ENCODE measurements at places on chromosomes 12 and 14. TPM values are rescaled to one million over a fixed set of nuclear protein-coding genes. Genes with fewer than 3 reads are reported as not detected.
A peak's percentile ranks its signal among the peaks of the same experiment; 100 is the strongest.

GRCh38 chr12:53733807-53734200, 6.6 kb upstream of the CALCOCO1 start:
- DNase-seq: no peak

- DNase-seq: no peak
These were observed 34.9 kb downstream of the SYNE3 start for GRCh38 chr14:95481391-95482022.

- no peak for DNase-seq
These were observed 848 bp downstream of the CTDSP2 start for GRCh38 chr12:57845478-57846284.

- DNase-seq: no peak
These were observed 56.2 kb downstream of the CRADD start for GRCh38 chr12:93733358-93733757.

DNA sequence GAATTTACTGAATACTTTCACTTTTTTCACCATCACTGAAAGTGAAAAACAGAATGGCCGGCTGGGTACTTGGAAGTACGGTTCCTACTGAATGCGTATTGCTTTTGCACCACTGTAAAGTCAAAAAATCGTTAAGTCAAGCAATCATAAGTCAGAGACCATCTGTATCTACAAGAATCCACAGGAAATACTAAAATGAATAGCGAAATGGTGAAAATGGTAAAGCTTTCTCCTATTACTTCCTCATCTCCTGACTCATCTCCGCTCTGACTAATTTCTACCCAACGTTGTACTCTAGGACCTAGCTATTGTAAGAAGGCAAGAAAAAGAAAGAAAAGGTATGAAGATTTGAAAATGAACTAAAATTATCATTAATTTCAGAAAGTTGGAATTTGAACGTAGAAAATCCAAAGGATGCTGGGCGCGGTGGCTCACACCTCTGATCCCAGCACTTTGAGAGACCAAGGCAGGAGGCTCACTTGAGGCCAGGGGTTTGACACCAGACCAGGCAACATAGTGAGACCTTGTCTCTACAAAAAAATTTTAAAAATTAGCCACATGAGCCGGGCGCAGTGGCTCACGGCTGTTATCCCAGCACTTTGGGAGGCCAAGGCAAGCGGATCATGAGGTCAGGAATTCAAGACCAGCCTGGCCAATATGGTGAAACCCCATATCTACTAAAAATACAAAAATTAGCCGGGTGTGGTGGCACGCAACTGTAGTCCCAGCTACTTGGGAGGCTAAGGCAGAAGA, 5.3 kb upstream of the CDCA4 start:
- no peak for DNase-seq

- peak; percentile 49 for DNase-seq
These were observed 106.0 kb upstream of the TMTC1 start for GRCh38 chr12:29889737-29890136.

DNA sequence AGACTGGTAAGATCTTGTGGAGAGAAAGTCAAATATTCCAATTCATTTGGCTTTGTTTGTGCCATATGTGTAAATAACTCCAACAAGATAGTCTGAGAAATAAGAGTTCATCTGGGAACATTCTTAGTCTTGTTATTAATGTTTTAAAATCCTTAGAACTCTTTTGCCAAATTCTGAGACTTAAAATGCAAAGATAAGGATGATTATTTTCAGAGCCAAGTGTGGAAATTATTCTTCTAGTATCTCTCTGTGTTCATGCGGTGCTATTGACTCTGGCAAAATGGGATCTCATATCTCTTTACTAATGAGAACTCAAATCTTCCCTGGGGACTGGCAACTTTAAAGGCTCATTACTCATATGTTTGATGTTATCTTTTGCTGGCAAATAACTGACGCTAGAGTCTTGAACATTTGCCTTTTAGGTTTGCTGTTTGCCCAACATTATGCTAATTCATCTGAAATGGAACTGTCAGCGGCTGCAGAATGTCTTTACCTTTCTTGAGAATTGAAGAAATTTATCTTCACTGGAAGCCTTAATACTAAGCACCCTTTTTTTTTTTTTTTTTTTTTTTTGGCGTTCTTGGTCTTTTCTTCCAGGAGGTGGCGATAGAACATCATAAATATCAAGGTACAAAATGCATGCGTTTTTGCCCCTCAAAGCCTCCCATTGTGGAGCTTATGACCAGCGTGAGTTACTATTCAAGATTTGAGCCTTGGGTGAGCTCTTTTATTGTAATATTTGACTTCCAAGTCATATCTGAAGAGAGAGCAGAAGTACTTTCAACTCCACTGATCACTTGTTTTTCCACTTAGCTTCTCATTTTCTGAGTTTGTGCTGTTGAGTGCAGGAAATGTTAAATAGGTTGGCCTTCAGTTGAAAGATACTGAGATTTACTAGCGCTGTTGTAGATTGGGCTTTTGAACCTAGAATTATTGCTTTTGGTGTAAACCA, 86.5 kb downstream of the CAND1 start:
- DNase-seq: no peak

GRCh38 chr14:28652782-28653181, 113.8 kb upstream of the FOXG1 start:
- DNase-seq: no peak

GRCh38 chr12:85523197-85523596, 243.2 kb downstream of the ALX1 start:
- no peak for DNase-seq

DNA sequence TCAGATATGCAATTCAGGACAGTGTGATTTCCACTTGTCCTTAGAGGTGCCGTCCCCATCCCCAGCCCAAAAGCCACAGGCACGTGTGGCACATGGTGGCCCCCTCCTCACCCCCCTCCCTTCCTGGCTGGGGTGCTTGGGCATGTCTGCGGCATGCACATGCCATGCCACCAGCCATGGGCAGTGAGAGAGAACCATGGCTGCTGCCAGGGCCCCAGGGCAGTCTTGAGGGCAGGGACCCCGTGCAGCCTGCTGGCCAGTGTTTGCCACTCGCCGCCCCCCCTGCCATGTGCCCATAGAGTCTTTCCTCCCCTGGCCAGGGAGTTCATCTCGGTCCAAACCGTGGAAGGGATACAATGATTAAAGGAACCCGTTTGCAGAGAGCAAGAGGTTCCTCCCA, 41.5 kb downstream of the TNFAIP2 start:
- DNase-seq: no peak

DNA sequence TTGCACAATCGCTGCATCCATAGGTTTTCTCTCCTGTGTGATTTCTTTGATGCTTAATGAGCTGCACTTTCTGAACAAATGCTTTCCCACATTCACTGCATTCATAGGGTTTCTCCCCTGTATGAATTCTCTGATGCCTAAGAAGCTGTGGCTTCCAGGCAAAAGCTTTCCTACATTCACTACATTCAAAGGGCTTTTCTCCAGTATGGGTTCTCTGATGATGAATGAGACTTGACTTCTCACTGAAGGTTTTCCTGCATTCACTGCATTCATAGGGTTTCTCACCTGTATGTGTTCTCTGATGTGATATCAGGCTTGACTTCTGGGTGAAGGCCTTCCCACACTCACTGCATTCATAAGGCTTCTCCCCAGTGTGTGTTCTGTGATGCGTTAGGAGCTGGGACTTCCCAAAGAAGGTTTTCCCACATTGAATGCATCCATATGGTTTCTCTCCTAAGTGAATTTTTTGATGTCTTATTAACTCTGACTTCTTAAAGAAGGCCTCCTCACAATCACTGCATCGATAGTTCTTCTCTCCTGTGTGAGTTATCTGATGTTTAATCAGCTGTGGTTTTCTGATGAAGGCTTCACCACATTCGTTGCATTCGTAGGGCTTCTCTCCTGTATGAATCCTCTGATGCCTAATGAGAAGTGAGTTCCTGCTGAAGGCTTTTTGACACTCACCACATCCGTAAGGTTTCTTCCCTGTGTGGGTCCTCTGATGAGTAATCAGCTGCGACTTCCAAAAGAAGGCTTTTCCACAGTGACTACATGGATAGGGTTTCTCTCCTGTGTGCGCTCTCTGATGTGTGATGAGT, 30.3 kb downstream of the ZNF605 start:
- no peak for DNase-seq

- DNase-seq: no peak
These were observed 212.1 kb downstream of the GXYLT1 start for GRCh38 chr12:41932470-41932991.

GRCh38 chr12:3431686-3432085, 59.3 kb upstream of the PRMT8 start:
- DNase-seq: no peak

DNA sequence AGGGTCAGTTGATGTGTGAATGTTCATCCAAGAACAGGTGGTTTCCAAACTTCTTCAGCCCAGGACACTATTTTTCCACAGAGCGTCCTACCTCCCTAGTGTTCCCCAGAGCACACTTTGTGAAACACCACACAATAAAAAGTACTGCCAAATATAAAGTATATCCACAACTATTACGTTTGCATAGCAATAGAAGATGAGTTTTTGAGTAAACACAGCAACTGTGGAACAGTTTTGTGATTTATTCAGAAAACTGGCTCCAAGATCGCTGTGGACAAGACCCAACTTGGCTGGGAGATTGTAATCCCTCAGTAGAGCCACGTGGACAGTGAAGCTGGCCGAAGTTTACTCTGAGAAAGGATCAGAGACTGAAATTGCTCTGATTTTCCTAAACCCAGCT, 14.5 kb upstream of the MAP1LC3B2 start:
- DNase-seq: no peak

DNA sequence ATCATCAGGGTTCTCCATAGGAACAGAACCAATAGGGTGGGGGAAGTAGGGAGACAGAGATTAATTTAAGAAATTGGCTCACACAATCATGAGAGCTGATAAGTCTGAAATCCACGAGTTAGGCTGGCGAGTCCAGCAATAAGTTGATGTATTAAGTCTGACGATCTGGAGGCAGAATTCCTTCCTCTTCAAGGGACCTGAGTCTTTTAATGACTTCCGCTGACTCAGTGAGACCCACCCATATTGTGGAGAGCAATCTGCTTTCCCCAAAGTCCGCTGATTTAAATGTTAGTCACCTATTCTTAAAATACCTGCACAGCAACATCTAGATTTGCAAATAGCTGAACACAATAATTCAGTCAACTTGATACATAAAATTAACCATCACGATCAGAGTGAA, 97.8 kb downstream of the SPTSSA start:
- no peak for DNase-seq

The SLC39A5 gene
- not detected for total RNA-seq

The SERPINA1 gene
- 92.4 TPM for total RNA-seq

The ATN1 gene
- total RNA-seq: 50.9 TPM

Data from omental fat pad (tissue), 4 donors.